ENCODE measurements at places on chromosomes 13 and 19.

DNA sequence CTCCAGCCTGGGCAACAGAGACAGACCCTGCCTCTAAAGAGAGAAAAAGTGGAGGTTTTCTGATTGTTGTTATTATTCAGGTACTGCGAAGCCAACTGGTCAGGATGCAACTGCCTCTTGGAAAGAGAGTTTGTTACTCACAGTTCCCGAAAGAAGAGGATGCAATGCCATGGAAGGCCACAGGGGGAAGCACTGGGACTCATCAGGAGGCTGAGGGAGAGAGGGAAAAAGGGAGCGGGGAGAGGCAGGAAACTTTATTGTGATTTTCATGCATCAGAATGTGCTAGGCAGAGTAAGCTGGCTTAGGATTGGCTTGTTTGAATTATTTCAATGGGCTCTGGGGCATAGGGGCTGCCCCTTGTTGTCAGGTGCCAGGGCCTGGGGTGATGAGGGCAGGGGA is 27.6 kb downstream of the MYO9B start:
- DNase-seq = no peak

DNA sequence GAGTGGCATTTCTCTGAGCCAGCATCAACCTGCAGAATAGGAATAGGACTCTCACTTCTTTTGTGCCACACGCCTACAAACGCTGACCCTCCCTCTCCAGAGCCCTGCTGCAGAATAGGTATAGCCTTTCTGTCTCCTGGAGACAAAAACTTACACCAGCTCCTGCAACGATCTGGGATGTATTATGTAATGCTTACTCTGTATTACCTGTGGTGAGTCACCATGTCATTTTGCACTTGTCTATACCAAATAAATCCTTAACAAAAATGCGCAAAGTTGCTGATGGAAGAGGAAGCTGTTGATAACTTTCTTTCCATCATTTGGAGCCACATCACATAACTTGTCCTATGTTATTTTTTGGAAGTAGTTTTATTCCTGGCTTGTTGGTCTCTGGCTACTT is 155.8 kb upstream of the FNDC3A start:
- DNase-seq = no peak

- DNase-seq = no peak
Measured at GRCh38 chr13:23735329-23735728, 153.9 kb downstream of the MIPEP start.

- no peak for DNase-seq
Measured at GRCh38 chr13:111326621-111326965, 6.2 kb downstream of the TEX29 start.

- no peak for DNase-seq
Measured at GRCh38 chr13:96002322-96003131, 50.7 kb downstream of the UGGT2 start.

DNA sequence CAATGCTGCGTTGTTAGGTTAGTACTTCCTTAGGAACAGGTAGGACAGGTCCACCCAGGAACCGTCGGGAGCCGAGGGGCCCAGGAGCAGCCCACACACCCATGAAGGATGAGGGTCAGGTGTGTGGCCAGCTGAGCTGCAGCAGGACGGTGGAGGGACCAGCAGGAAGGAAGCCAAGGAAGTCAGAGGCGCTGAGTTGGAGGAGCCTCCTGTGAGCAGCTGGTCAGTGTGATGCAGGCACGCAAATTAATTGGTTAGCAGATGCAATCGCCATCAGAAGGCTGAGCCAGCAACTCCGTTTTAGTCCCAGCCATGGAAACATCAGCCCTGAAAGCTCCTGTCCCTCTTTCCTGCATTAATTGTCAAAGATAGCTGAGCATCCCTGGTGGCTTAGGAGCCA is 114.9 kb upstream of the SOX1 start:
- no peak for DNase-seq
